Activated naive CD4-positive, alpha-beta T cell treated with anti-CD3 and anti-CD28 coated beads, Interleukin-2, amount 50 U/mL, for 16 hours (primary cell): ENCODE measurements at places on chromosomes 5 and 9.

DNA sequence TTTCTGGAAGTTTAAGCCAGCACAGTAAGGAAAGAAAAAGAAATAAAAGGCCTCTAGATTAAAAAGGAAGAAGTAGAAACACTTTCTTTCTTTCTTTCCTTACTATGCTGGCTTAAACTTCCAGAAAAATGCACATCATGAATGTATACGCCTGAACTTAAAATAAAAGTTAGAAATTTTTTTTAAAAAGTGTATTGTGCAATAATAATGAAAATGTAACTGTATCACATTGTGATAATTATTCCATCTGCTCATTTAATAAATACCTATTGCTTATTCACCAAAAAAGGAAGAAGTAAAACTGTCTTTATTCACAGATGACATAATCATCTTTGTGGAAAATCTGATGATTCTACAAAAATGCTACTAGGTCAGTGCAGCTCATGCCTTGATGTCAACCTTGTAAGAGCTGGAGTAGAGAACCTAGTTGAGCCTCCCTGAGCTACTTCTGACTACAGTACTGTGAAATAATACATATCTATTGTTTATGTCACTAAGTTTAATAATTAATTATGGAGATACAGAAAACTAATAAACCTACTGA, 49.4 kb downstream of the MCTP1 start:
- no peak for DNase-seq

GRCh38 chr5:107538805-107539445, 131.8 kb downstream of the EFNA5 start:
- DNase-seq, result no peak

DNA sequence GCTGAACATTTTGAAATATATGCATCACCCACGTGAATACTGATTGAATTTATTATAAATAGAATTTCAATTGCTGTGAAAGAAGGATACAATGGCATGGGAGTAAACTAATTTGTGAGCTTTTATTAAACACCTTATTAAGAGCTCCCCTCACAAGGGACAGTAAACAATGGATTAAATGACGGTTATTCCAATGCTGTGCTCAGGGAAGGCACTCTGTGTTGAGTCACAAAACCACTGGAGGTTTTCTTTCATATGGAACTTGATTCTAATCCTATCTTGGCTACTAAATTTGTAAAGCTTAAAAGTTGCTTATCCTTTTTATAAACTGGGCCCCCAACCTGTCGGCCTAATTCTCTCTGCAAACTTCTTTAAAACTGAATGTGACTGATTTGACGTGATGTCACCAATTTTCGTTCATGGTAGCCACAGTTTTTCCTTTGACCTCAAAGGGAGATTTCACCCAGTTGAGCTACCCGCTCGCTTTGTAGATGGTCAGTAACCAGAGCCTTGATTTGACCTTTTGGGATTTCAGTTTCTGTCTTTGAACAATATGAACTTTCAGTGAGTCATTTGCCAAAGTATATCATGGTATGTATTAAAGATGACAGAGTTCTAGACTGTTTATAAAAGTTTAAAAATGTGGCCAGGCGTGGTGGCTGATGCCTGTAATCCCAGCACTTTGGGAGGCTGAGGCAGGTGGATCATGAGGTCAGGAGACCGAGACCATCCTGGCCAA, 61.3 kb upstream of the PIK3R1 start:
- DNase-seq, result no peak

GRCh38 chr5:16453609-16454008, 12.0 kb downstream of the ZNF622 start:
- DNase-seq, result no peak

DNA sequence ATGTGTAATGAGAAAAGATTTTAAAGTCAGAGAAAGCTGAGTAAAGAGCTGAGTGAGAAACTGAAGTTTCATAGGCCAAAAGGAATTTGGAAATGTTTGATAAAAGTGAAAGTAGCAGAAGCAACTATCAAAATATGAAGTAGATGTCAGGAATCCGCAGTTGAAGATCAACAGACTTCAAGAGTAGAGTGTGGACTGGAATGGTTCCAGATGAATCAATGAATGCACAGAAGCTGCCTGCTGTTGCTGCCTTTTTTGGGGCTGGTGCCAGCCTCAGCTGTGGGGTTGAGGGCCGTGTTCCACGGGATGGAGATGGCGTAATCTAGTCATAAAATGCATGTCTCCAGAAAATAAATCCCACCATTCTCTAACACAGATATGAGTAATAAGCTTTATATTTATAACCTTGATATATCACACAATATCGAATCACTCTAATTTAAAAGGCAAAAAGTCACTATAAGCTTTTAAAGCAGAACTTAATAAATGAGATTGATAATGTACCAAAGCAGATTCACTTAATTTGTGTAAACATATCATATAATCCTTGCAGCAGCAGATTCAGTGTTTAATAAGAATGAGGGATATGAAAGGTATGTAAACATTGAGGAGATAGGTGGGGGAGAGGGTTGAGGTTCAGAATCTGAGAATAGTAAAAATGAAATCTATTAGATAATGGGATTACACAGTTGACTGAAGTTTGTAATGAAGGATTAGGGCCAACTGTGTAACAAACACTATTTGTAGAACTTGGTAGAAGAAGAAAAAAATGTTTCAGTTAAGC, 652.3 kb upstream of the FTMT start:
- no peak for DNase-seq

DNA sequence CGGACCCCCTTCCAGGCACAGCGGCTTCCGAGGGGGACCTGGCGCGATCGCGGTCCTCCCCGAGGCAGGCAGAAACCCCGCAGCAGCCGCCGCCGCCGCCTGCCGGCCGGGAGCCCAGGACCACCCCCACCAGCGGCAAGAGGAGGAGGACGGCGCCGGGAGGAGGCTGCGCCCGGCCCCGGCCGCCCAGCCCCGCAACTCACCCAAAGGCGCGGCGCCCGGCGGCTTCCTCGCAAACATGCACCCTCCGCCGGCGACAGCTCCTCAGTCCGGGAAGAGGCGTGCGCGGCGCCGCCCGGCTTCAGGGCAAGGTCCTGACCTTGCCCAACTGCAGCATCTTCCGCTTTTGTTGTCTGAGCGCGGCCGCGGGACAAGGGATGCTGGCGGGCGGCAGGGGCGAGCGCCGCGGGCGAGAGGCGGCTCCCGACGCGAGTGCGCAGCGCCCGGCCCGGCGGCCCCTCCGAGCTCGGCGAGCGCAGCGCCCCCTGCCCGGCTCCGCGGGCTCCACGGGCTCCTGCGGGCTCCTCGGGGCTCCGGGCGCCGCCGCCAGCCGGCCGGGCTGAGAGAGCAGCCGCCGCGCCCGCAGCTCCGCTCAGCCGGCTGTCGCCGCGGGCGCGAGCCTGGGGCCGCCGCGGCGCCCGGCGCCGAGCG, 507 bp downstream of the CTNND2 start:
- DNase-seq, result no peak

DNA sequence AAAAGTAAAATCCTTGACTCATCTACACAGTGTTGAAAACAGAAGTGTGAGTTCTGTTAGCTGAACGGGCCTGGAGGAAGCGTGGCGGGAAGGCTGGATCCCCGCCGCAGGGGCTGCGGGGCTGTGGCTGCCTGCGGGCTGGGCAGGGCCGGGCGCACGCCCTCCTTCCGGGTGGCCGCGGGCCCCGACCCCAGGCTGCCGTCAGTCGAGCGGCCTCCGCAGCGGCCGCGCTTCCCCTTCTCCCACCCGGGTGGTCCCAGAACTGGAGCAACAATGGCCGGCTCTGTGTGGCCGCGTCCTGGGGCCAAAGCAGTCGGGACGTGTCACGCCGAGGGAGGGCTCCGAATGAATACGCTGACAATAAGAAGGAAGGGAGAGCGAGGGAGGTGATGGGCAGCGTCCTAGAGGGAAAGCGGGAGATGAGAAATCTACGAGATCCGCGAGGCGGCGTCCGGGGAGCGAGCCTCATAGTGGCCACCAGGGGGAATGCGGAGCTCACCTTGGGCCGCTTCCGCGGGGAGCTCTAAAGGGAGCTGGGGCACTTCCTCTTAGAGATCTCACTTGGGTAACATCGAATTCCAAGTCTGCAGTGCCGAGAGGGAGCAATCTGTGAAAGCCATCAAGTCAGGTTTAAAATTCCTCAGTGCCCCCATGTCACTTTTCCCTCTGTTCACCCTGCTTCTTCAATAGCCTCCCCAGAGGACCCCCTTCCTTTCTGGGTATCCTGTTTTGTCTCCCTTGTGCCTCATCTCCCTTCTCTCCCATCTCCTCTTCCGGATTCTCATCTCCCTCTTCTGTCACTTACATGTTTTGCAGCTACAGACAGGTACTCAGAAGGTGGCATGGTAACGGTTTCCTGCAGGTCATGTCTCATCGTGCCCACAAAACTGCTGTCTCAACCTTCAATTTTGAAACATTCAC, 83.9 kb downstream of the SLC1A3 start:
- DNase-seq, result peak; percentile 74

DNA sequence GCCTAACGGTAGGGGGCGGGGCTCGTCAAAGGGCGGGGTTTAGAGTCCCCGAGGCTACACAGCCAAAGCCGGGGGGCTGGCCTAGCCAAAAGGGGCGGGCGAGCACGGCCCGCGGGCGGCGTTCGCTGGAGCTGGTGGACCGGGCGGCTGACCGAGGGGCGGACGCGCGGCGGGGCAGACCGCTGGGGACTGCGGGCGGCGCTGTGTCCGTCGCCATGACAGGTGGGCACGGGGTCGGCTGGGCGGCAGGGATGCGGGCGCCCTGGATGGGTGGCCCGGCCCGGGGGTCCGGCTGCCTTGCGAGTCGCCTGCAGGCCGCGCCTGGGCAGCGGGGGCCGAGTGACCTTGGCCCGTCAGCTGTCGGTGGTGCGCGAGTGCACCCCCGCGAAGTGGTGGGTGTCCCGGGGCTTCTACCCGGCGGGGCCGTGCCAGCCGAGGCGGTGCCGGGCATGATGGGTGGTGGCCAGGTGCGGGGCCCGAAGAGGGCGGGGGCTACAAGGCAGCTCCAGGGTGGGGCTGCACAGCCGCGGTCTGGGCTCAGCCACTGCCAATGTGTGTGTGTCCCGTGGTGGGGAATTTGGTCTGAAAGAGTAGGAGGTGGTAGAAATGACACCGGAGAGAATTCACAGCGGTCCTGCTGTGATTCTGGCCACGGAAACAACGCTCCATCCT, at the start of gene CARD19:
TSS of gene CARD19 (plus strand) at position 87 of the 672 bp plus-strand sequence. CDS start at position 216, 129 bp downstream.
- peak; percentile 57 for DNase-seq

DNA sequence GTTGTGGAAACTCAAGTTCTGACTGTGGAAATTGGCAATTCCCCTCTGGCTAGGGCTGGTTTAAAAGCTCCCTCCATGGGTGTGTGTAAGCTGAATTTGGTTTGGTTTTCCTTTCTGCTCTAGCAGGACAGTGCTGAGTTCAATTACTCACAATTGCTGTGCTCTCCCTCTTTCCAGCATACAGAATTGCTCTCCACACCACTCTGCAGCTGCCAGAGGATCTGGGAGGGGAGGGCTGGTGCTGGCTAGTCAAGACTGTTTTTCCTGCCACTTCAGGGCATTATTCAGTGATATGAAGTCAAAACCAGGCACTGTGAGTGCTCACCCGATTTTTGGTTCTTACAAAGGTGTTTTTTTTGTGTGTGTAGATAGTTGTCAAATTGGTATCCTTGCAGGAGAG, 336.9 kb upstream of the SLC24A2 start:
- no peak for DNase-seq
